Nephron progenitor cell (in vitro differentiated cells): ENCODE measurements at places on chromosomes 4 and X.

DNA sequence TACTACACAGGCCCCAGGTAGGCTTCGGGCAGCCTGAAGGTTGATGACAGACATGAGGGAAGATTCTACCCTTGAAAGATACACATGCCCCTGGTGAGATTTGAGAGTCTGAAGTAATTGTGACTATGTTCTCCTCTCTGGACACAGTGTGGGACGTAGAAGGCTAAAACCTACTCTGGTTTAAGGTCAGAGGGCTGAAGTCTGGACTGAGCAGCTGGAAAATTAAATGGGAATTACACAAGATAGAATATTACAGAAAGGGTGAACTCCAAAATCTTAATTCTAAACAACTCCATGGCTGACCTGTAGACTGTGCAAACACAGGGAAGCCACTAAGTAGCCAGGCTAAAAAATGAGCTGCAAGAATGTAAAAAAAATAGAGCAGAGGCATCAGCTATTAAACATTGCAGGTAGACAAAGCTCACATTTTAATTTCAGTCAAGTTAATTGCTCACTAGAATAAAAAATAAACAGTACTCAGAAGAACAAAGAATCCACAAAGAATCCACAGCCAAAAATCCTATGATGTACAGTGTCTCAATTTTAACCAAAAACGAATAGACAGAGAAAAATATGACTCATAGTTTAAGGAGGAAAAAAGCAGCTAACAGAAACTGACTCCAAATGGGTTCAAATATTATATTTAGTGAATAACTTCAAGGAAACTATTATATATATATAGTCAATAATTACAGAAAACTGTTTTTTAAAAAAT, 170.4 kb downstream of the PCDH18 start:
- no peak for DNase-seq

- peak; percentile 88 for DNase-seq
Observed at GRCh38 chr4:184825896-184826690, at the start of gene ACSL1. ACSL1 (minus strand) TSS chr4:184825968; CDS start chr4:184803514, 22,454 bp downstream.

- DNase-seq, result no peak
Observed at GRCh38 chr4:181443021-181443420, 800.2 kb upstream of the TENM3 start.

- DNase-seq, result no peak
Observed at GRCh38 chrX:19577181-19577810, 62.0 kb upstream of the MAP3K15 start.

DNA sequence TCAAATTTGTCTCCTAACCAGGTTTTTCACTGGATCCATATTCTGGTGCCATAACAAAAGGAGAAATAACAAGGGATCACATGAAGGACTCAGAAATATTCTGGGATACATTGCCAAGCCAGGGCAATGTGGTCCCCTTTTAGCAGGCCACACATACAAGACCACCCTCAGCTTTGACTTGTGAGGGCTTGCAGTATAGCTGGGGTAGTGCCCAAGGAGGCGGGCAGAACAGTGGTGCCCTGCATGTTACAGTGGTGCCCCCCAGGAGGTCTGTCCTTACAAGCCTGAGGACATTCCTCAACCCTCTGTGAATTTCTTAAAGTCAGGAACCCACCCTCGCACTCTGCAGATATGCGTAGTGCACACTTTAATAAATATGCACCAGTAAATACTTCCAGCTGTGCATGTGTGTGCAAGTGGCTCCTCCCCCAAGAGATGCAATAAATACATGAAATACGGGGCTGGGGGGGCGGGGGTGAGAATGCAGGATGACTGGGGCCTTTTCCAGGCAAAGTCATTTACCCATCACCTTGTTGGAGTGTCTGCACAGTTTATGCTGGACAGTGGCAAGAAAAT, 34.4 kb upstream of the TBL1X start:
- no peak for DNase-seq

- no peak for DNase-seq
Observed at GRCh38 chr4:153651587-153651986, 32.5 kb upstream of the TLR2 start.

GRCh38 chr4:172596206-172596605, 572.4 kb upstream of the GALNT7 start:
- no peak for DNase-seq

DNA sequence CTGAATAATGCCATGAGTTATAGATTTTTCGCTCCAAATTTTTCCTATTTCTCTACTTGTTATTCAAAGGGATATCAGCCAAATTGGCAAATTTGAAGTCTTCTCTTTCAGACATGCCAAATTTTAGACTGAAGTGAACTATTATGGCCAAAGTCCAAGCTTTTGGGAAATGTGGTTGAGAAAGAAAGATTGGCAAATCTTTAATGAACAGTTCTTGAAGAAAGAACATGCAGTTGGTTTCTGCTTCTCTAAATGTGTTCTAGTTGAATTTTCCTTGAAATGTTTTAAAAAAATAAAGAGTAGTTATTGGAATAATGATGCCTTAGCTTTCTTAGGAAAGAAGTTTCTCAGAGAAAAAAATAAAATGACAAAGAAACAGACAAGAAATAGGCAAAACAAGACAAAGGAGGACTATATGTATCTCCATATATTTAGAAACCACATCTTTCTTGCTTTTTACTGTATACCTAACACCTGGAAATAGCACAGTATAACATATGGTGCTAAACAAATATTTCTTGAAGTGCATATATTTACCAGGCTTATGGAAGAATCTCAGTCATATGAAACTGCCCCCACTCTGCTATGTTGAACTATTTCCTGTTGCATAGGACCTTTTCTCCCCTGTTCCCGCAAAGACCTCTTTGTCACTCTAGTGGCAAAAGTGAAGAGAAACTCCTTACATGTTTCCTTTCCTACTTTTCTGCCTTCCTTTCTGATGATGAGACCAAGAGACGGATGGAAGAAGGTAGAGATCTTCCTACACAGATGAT, 250.0 kb downstream of the ARHGAP24 start:
- no peak for DNase-seq

DNA sequence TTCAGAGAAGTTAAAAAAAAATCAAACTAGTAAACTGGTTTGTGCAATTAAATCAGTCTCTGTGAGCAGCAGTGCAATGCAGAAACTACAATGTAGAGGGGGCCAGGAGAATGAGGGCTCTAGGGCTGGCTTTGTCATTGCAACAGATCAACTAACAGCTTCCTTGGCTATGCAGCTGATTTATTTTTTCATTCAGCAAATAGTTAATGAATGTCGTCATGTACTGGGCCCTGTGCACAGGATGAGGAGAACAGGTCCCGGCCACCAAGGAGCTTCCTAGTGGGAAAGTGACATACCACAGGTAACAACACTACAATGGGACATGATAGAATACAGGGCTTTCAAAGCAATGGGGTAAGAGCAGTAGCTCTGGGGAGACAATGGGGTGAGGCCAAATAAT, 190.1 kb downstream of the NSUN7 start:
- no peak for DNase-seq

DNA sequence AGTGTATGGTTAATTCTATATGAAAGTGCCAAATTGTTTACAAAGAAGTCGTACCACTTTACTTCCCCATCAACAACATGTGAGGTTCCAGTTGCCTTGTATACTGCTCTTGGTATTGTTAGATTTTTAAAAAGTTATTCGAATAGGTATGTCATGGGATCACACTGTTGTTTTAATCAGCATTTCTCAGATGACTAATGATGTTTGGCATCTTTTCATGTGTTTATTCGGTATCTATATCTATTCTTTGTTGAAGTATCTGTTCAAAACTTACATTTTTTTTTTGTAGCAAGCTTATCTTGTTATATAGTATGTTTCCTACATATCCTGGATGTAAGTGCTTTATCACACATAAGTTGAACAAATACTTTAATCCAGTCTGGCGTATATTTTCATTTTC, 99.4 kb upstream of the MAB21L2 start:
- DNase-seq, result no peak

- no peak for DNase-seq
Observed at GRCh38 chr4:180636696-180637404, 1606.4 kb upstream of the TENM3 start.

GRCh38 chr4:40480291-40480690, 145.2 kb downstream of the CHRNA9 start:
- DNase-seq, result no peak

DNA sequence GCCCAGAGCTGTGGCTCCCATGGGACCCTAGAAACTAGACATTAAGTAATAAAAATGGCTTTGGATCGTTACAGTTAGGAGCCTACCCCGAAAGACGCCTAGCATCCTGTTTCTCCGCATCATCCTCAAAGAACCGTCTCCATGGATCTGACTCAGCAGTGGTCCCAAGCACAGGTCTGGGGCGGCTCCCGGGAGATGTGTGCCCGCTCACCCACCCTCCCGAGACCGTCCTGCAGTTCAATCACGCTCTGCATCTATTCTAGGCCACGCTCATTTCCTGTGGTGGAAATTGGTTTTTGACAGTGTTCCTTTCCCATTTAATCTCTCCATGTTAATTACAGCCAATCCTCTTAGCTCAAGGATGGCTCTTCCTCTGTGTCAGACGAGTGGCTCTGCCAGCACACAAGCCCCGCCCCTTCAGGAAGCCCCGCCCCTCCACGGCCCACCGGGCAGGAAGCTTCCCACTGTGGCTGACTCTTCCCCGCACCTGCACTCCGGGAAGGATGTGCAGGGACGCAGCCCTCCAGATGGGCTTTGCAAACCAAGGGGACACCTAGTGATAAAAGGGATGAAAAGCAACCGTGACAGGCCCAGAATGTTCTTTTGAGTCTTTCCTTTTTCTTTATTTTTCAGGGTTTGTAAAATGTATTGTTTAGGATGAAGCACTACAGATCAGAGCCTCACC, 34.5 kb upstream of the HELT start:
- DNase-seq, result peak; percentile 82

DNA sequence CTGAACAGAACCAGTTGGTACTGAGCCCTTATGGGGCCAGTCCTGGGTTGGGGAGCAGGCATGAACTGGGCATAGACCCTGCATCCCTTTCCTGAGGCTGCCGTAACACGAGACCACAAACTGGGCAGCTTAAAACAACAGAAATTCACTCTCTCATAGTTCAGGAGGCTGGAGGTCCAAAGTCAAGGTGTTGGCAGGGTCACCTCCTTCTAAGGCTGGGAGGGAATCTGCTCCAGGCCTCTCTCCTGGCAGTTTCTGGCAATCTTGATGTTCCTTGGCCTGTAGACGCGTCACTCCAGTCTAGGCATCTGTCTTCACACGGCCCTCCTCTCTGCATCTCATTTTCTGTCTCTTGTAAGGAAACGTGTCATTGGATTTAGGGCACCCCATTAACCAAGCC, 19.8 kb upstream of the SORCS2 start:
- DNase-seq, result no peak

DNA sequence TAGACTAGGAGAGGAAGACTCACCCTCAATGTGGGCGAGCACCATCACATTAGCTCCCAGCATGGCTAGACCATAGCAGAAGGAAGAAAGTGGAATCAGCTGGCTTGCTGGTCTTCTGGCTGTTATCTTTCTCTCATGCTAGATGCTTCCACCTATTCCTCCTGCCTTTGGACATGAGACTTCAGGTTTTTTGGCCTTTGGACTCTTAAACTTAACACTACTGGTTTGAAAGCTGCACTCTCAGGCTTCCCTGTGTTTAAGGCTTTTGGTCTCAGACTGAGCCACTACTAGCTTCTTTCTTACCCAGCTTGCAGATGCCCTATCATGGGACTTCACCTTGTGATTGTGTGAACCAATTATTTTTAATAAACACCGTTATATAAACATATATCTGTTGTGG, 39.0 kb upstream of the UGT2B4 start:
- DNase-seq, result no peak

DNA sequence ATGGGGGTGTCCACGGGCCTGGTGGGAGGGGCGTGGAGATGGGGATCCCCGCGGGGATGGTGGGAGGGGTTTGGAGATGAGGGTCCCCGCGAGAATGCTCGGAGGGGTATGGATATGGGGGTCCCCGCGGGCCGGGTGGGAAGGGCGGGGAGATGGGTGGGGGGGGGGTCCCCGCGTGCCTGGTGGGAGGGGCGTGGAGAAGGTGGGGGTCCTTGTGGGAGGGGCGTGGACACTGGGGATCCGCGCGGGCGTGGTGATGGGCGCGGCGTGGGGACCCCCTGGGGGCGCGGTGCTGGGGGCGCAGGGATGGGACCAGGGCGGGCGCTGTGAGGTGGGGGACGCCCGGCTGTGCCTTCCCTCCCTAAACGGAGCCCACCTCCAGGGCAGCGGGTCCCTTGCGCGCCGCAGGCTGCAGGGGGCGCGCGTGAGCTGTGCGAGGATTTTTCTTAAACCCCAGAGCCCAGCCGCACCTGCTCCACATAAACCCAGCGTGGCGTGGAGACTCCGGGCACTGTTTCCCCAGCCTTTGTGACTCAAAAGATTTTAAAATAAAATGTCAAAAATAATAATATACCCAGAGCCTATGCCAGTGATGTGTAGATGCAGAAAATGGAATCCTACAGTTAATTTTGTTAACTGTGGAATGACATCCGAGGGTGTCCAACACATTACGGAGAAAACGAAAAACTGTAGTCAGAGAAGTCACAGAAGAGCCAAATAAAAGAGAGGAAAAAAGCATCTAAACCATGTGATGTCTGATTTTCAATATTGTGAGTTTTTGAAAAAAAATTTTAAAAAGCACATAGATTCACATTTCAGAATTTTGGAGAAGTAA, 1.5 kb upstream of the ASMTL start:
- DNase-seq, result peak; percentile 92

DNA sequence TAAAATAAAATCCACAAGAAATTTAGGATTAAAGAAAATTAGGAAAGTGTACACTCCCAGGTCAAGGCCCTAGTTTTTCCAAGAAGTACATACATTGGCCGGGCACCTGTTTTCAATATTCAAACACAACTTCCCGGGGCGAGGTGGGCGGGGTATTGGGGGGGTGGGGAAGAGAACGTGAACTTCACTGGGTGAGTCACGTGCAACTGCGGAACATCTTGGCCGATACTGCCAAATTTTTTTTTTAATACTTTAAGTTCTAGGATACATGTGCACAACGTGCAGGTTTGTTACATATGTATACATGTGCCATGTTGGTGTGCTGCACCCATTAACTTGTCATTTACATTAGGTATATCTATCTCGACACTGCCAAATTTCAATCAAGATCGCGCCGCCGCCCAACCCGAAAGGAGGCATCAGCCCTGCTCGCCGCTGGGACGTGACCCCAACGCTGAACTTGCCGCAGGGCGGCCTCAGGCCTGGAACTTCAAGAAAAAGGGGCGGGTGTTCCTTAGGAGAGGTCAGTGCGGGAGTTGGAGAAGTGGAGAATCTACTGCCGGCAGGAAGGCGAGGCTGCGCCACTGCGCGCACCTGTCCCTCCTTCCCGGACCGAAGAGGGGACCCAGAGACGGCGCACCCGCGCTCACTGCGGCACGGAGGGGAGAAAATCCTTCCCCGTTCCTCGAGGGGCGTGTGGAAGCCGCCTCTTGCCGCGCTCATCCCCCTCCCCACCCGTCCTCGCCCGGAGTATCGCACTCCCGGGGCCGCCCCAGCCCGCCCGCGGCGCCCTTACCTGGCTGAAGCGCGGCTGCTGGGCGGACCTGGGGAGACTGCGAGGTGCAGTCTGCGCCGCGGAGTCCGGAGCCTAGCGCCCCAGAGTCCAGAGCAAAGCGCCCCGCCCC, at the start of gene TEC:
Gene TEC (minus strand): TSS at position 883 of the 905 bp plus-strand sequence. CDS start 41,224 bp downstream, outside the sequence.
- DNase-seq, result peak; percentile 63

DNA sequence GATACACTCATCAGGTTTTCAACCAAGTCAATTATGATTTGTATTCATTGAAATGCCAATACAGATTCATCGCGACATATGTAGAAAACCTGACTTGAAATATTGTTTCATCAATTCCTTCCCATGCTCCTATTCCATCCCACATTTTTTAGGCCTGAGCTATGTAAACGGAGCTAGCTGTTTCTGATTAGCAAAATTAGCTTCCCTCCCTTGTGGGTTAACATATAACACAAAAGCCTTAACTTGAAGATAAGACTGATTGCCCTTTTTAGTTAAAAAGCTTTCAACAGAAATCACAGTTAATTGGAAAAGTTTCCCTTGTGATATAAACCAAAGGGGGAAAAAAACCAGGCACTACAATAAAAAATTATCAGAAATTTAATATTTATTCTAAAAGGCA, 32.8 kb upstream of the DCLK2 start:
- no peak for DNase-seq
